ENCODE measurements at places on chromosomes 2 and 18.

DNA sequence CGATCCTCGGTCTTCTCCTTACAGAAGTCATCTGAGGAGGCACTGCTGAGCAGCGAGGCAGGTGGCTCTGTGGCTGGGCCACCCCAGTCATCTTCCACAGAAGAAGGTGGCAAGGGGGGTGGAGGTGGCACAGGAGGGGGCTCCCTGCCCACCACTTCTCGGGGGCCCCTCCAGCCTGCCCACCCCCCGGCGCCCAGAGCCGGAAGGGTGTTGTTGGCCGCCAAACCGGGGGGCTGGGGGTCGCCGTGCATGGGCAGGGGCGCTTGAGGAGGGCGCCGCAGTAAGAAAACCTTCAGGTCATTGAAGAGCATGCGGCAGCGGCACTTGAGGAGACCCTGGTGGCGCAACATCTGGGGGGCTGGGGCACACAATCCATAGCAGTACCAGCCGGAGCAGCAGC lies 2.5 kb downstream of the MARCHF4 start:
- DNase-seq, result no peak

GRCh38 chr2:175690113-175690837 lies 311.8 kb downstream of the LNPK start:
- DNase-seq, result no peak

GRCh38 chr2:196054631-196055030 lies 14.0 kb downstream of the DNAH7 start:
- DNase-seq, result no peak

DNA sequence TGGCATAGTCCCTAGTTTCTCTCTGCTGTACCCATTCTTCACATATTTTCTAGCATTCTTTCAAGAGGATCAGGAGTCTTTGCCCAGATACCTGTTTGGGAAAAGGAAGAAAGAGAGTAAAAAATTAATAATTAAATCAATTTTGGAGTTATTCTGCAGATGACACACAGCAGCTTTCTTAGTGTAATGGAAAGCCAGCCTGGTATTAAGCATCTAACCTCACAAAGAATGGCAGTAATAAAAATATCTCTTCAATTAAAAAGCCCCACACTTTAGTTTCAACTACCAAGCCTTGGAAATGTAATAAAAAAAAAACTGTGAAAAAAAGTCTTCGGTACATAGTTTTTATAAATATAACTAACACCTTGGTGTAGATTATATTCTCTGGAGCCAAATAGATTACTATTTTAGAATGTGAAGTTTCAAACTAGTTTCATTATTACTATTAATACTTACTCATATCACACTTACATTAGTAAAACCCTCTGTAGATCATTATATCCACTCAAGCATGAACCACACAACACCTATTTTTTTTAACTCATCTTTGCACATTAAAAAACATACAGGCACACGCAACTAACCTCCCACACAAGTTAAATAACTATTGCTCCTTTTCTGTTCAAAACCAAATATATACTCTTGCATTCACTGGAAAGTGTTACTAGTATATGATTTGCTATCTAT lies 90.9 kb downstream of the GPD2 start:
- DNase-seq, result no peak

- DNase-seq, result no peak
Measured at GRCh38 chr2:65647249-65647842, 214.9 kb upstream of the SPRED2 start.

- DNase-seq, result no peak
Measured at GRCh38 chr2:241193271-241193670, 4.8 kb downstream of the ANO7 start.

All from sciatic nerve (tissue), 2 donors.